Dermis microvascular lymphatic vessel endothelial cell (primary cell): ENCODE measurements at places on chromosomes 2 and 18. TPM values are rescaled to one million over a fixed set of nuclear protein-coding genes. Genes with fewer than 3 reads are reported as not detected.

The GATA6 gene
- total RNA-seq, result 0.13 and 0.51 TPM in 2 replicates

The RNU2-63P gene
- total RNA-seq, result 99.9 TPM in 1 of 2 replicates, not detected in the other

The GCG gene
- not detected in 2 replicates for total RNA-seq

The ACKR3 gene
- total RNA-seq, result 6.8 and 20.7 TPM in 2 replicates

The DRC1 gene
- under 0.01 TPM in 1 of 2 replicates, not detected in the other for total RNA-seq

The GRHL1 gene
- total RNA-seq, result 0.26 and 0.76 TPM in 2 replicates

The VAPA gene
- total RNA-seq, result 137 and 172 TPM in 2 replicates

The PARD6G gene
- 34.7 and 93.4 TPM in 2 replicates for total RNA-seq

The RUFY4 gene
- not detected in 2 replicates for total RNA-seq

The SERPINB10 gene
- total RNA-seq, result not detected in 2 replicates

The CD8B gene
- total RNA-seq, result not detected in 2 replicates
